ENCODE measurements at places on chromosomes 1 and 21.

DNA sequence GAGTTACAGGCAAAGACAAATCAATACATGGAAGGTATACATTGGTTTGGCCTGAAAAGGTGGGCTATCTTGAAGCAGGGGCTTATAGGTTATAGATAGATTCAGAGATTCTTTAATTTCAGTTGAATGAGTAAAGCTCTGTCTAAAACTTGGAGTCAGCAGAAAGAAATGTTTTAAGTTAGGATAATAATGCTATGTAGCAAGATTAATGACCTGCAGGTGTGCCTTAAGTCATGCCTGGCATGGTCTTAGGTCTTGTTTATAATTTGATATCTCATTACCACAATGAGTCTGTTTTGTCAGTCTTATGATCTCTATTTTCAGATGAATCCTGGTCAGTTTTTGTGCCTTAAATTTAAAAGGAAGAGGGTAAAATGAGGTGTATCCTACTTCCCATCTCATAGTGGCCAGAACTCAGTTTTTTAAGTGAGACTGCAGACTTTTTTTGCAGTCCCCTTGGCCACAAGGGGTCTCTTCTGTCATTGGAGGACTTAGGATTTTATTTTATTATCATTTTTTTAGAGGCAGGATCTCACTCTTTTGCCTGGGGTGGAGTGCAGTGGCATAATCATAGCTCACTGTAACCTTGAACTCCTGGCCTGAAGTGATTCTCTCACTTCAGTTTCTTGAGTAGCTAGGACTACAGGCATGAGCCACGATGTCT, 21.3 kb upstream of the PGBD2 start:
- DNase-seq = no peak

DNA sequence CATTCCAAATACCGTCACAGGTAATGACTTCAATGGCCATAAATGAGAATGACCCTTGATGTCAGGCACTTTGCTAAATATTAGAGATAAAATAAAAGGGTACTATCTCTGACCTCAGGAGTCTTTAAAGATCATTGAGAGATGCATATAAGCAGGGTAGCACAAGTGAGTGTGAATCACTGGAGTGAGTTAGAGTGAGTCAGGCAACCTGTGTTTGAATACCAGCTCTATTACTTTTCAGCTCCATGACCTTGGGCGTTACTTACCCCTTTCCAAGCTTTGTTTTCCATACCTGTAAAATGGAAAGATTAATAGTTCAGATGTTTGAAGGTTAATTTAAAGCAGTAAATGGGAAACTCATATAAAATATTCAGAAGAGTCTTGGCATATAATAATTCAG, 1058.0 kb upstream of the ADGRL4 start:
- DNase-seq = no peak

DNA sequence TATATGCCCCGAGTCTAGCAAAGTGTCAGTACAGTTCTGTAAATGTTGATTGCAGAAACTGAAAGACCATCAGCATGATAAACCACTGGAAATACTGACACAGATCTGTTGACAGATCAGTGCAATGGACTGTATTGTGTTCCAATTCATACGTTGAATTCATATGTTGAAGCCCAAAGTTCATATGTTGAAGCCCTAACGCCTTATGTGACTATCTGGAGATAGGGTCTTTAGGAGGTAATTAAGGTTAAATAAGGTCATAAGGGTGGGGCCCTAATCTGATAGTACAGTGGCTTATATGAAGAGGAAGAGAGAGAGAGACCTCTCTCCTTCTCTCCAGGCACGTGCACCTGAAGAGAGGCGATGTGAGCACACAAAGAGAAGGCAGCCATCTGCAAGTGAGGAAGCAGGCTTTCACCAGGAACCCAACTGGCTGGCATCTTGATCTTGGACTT, 144.7 kb downstream of the MRPL39 start:
- peak; percentile 33 for DNase-seq

DNA sequence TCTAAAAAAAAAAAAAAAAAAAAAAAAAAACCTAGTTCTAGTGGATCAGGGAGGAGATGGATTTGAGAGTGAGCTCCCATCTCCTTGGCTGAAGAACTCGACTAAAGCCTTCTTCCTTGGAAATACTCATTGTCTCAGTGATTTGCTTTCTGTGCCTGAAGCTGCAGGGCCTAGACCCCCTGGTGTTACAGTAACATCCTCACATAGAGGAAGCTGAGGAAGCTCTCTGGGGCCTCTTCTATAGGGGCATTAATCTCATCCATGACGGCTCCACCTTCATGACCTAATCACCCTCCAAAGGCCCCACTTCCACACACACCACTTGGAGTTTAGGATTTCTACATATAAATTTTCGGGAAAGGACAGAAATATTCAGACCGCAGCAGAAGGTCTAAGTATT, 95.9 kb upstream of the ETS2 start:
- DNase-seq = no peak

DNA sequence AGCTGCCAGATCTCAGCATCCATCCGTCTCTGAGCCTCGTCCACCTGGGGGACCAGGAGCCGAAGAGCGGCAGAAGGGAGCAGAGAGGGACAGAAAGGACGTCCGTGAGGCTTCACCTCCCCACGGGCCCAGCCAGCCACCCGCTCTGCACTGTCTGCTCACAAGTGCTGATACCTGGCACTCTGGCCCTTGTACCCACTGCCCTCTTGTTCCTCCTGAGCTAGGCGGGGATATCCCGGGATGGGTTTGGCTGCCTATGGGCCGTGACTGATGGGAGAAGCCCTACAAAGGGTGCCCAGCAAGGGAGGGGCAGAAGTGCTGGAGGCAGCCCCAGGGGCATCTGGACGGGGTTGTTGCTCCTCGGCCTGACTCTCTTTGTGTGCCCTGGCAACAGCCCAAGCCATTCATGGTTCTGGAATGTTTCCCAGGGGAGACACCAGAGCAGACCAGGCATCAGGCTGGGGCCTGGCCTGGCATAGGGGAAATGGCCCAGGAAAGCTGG, 57.6 kb downstream of the LDLRAD2 start:
- no peak for DNase-seq

GRCh38 chr21:19999369-20000272, 998.6 kb upstream of the NCAM2 start:
- DNase-seq = no peak

GRCh38 chr1:16073490-16074119, at the start of gene FAM131C:
Gene FAM131C, minus strand, starts transcription at chr1:16073651. Its CDS starts 209 bp downstream, at chr1:16073442.
- peak; percentile 75 for DNase-seq

DNA sequence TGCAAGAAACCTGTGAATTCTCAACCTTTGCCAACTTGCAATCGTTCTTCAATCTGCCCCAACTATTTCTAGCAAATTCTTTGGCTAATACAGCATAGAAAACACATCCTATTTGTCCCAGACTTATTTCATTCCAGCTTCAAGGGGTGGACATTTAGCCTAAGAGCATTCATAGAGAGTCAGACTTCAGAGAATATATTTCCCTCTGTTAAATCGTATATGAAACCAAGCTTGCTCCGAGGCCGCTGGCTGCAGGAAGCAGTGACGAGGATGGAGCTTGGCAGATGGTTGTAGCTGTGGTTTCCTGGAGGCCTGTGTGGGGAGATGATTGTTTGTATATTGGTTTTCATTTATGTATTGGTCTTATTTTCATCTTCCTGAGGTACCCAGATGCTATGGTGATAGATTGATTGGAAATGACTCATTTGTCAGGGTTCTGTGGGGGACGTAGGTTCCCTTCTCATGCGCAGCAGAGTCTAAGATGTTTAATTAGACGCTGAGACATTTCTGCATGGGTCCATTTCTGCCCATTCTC, 26.1 kb downstream of the MAN1C1 start:
- DNase-seq = peak; percentile 34

DNA sequence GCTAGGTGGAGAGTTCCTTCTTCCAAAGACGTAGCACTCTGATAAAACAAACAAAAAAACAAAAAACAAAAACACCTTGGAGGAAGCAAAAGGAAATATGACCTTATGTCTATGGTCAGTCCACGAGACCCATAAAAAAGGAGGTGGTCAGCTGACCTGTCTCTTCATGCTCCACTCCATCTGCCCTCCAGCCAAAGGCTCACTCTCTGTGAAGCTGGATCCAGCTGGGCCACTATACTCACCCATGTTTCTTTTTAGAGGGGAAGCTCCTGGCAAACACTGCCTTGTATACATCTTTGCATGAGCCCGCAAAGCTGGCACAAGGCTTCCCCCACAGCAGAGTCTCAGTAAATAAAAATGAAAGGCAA, 126.1 kb upstream of the CACHD1 start:
- no peak for DNase-seq

GRCh38 chr1:89429062-89429461, 65.2 kb downstream of the GBP6 start:
- no peak for DNase-seq

GRCh38 chr21:15421947-15422346, 307.8 kb upstream of the USP25 start:
- DNase-seq = no peak

Data from GM10248 (cell line).